ENCODE measurements at places on chromosomes 6 and 20.
A peak's percentile ranks its signal among the peaks of the same experiment; 100 is the strongest.

DNA sequence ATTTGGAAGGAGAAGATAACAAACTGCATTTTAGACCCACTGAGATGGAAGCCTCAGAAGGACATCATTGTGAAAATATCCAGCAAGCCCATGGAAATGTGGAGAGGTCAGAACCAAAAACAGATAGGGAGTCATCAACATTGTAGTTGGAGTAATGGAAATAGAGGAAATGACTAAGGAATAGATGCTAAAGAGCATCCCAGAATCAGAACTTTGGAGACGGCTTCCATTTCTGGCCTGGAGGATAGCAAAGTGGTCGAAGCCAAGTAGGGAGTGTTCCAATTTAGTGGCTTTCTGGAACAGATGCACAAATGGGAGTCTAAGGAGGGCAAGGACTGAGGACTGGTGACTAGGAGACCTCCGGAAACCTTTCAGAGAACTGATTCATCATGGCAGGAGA, 3.6 kb downstream of the BEND6 start:
- DNase-seq, result peak; percentile 29

DNA sequence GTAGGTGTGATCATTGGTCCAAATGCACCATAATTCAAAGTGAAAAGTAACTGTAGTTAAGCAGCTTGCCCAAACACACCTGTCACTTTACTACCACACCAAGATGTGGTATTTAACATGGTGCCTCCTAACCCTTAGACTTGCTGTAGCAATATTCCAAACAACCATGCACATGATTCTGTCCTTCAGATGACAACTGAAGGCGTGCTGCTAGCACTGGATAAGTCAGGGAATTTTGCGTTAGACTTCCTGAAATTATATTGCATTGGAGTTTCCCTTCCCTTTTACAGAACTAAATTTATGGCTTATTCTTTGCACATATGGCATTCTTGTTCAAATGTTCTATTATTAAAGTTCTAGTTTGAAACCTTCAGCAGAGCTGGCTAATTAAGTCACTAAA, 106.2 kb downstream of the ARHGAP18 start:
- no peak for DNase-seq

- no peak for DNase-seq
These were observed 97.3 kb downstream of the TBC1D32 start for GRCh38 chr6:121236984-121237383.

DNA sequence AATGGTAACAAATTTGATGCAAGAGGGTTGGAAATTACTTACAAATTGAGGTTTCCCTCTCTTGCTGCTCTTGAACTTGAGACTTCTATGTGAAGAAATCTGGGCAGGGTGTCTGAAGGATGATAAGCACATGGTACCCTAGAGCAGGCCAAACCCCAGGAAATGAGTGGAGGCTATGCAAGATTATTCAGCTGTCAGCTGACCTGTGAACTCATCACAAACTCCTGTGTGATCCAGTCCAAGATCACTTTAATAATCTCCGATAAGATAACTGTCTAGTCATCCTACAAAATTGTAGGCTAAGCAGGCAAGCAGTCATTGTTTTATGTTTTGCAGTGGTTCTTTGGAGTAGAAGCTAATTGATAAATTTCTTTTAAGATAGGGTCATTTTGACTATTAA, 213.1 kb downstream of the BTBD3 start:
- no peak for DNase-seq

GRCh38 chr6:16306334-16306733, 67.9 kb downstream of the GMPR start:
- DNase-seq, result no peak

- DNase-seq, result peak; percentile 47
These were observed 16.5 kb downstream of the REPS1 start for GRCh38 chr6:138971601-138972000.

DNA sequence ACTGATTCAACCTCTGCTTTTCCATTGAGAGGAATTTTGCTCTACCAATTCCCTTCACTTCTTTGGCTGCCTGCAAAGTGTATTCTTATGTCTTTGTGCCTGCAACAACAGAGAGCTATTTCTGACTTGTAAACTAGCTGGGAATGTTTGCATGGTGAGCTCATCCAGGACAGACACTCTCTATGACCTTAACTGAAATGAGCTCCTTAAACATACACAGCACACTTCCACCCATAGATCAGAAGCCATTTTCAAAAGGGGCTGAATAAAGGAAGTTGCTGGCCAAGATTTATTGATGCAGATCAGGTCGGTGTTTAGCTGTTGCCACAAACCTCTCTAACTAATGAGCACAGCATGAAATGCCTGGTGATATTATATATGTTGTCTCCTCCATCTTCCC, 377.7 kb downstream of the BTBD9 start:
- DNase-seq, result no peak

DNA sequence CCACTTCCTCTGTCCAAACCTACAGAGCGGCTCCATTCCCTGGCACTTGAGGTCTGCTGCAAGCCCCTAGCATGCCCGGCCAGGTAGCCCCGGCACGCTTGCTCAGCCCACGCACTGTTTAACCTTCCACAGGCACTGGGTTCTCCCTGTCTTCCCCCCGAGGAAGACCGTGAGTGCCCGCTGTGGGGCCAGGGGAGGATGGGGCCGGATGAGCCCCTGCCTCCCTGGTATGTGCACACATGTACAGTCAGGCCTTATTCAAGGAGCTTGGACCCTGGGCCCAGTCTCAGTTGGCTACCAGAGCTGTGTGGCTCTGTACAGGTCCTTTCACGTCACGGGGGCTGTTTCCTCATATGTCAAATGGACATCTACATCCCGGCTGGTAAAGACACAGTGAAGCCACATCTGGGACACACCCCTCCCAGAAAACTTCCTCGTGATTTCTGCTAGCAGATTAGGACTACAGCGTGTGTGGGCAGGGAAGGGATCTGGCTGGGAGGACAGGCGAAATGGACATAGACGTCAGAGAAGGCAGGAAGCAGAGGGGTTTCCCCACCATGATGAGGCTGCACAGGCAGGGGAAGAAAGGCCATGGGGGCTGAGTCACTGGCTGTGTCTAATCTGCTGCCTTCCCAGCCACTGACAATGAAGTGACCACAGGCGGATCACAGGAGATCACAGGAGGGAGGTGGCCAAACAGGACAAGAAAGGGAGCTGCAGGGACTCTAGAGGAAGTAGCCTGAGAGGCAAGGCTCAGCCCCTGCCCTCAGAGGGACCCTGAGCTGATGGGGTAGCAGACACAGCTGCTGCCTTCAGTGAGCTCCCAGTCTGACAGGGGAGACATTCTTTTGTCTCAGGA, 62.9 kb downstream of the MRPL14 start:
- no peak for DNase-seq

DNA sequence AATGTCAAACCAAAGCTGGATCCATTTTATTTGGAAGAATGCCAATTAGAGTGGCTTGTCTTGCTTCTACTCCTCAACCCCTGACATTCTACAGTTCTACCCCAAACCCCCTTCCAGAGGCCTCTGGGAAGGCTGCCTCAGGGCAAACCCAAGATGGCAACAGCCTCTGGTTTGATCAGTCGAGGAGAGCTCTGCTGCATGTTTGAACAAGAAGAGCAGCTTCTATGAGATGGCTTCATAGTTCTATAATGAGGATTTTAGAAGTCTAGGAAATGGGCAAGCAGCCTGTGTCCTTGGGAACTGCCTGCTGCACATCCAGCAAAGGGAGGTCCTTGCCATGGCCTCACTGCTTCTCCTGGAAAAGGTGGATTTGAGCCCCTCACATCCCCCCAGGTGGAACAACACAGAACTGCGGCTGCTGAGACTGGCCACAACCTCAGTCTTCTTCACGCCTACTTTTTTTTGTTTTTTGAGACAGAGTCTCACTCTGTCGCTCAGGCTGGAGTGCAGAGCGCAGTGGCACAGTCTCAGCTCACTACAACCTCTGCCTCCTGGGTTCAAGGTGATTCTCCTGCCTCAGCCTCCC, 37.9 kb downstream of the ZC3H12D start:
- no peak for DNase-seq
